ENCODE measurements at places on chromosomes 2 and 18. TPM values are rescaled to one million over a fixed set of nuclear protein-coding genes. Genes with fewer than 3 reads are reported as not detected.

- DNase-seq, result no peak
Observed at GRCh38 chr2:37459095-37459981, 114.9 kb downstream of the QPCT start.

DNA sequence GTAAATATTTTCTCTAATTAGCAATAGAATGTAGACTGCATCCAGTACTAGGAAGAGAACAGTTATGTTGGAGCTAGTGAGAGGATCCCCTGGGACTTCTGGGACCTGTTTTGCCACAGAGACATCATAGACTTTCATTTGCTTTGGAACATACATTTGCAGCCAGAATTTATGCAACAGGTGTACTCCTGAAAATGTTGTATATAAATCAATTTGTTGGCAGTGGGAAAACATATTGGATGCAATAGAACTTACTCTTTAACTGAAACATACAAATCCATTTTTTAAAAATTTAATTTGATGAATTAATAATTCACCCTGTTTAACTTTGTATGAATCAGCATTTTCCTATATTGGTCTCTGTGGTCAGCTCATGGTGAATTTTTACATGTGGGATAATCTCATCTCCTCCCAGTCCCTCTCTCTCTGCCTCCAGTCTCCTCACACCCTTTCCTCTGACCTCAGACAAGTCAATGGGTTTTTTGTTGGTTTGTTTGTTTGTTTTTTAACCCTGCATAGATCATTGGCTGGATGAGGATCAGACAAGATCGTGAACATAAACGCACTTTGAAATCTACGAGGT, 263.0 kb downstream of the LPIN1 start:
- DNase-seq, result no peak

- DNase-seq, result no peak
Observed at GRCh38 chr2:16832910-16833309, 167.3 kb upstream of the CYRIA start.

DNA sequence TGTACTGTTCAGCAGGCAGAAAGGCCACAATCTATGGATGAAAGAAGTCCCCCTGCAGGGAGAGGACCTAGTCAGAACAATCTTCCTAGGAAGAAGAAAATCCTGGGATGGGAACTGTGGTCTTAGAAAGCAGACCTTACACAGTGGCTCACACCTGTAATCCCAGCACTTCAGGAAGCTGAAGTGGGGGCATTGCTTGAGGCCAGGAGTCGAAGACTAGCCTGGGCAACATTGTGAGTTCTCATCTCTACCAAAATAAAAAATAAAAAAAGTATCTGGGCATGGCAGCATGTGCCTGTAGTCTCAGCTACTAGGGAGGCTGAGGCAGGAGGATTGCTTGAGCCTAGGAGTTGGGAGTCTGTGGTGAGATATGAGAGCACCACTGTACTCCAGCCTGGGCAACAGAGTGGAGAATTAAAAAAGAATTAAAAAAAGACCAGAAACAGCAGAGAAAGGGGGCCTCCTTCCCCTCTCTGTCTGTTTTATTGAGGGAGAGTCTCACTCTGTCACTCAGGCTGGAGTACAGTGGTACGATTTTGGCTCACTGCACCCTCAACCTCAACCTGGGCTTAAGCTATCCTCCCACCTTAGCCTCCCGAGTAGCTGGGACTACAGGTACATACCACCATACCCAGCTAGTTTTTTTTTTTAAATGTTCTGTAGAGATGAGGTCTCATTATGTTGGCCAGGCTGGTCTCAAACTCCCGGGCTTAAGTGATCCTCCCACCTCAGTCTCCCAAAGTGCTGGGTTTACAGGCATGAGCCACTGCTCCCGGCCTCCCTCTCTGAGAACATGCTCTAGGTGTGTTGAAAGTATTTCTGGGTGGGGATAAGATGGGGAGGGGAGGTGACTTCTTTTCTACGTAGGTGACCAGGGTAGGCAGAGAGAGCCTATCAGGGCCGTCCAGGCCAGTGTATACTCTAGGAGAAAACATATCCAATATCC, 7.4 kb downstream of the RHOB start:
- peak; percentile 6 for DNase-seq

GRCh38 chr2:163573652-163574051, 162.2 kb downstream of the FIGN start:
- no peak for DNase-seq

GRCh38 chr18:44957025-44957424, 276.3 kb downstream of the SETBP1 start:
- no peak for DNase-seq

- no peak for DNase-seq
Observed at GRCh38 chr2:192013211-192013610, 166.3 kb upstream of the CAVIN2 start.

DNA sequence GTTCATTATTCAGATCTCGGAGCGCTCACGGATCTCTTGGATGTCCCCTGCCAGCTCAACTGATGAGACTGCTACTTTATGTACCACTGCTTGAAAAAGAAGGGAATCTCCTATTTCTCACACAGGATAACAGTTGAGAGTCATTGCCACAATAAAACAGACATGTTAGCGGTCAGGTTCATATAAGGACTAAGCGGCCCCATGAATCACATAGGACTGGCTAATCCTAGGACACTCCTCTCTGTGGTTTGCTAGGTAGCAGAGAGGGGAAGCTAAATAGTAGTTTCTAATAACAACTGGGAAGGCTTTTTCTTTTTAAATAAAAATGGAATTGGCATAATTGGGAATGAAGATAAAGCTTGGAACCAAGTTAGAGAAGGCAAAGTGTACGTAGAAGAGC, 15.9 kb upstream of the TGFA start:
- DNase-seq, result no peak

DNA sequence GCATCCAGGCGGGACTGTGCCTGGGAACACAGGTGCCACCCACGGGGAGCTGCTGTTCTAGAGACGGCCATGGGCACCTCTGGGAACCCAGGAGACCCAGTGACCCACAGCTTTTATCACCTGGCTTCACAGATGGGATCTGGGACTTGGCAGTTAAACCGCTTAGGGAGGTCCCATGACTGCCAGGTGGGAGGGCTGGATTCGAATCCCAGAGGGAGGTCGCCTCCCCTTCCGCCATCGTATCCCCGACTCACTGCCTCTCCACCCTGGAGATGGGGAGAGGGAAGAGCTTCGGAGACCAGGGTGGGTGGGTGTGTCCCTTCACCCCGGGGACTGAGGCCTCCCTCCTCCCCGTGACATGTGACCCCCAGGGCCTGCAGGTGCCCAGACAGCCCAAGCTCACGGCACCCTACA, 169.4 kb downstream of the RTP5 start:
- DNase-seq, result no peak

GRCh38 chr18:14925281-14925709, 177.3 kb downstream of the ANKRD30B start:
- DNase-seq, result no peak

DNA sequence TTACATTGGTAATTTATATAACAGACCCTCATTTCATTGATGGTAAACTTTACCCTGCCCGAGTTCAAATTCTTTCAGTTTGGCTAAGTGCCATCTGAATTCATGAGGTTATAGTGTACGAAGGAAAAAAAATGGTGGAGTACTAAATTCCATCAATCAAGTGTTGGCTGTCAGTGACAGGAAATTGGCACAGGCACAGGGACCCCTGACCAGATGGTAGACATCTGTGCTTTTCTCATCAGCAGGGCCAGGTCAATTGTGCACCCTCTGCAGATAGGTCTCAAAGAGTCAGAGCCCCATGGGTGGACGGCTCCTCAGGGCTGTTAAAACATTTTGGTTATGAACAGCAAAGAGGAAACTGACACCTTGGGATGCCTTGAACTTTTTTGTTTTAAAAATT, 439.2 kb downstream of the SETBP1 start:
- DNase-seq, result no peak

DNA sequence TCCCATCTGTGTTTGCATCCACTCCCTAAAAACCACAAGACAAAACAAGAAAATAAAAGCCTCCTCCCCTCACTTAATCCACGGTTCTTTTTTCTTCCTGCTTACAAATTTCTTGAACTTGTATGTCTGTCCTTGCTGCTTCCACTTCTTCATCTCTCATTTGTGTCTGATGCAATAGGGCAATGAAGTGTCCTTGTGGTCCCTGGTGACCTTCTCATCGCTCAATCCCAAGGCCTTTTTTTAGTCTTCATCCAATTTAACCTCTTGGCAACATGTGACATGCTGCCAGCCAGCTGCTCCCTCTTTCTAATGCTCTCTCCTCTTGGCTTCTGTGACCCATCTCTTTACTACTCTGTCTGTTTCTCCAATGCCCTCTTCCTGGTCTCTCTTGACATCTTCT, 87.6 kb downstream of the SEMA4F start:
- no peak for DNase-seq

GRCh38 chr18:42937436-42937835, 178.0 kb downstream of the RIT2 start:
- DNase-seq, result no peak

DNA sequence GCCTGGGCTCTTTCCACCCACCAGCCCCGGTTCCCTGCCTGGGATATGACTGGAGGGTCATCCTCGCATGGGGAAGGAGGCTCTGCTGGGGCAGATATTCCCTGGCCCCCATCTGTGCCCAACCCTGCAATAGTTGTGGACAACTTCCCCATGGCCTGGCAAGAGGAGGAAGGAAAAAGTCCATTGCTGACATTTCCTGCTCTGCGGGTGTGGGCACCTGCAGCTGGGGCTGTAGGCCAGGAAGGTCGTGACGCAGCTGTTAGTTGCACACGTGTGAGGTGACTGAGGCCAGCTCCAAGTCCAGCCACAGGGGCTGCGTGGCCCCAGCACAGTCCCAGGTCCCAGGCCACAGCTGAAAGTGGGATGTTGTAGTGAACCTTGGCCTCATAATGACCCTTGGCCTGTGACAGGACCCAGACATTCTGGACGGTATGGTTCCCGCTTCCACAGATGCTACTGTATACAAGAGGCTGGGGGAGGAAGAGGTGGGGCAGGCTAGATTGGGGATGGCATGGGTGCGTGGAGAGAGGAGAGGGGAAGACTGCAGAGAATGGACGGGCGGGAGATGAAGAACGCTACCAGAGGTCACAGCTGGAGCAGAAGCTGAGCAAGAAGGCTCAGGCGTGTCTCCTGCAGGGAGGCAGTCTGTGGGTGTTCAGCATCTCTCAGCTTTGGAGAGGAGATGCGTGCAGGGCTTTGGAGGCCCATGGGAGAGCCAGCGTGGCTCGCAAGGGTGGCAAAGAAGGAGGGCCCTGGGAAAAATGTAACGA, 22.1 kb downstream of the OTOF start:
- DNase-seq, result no peak

DNA sequence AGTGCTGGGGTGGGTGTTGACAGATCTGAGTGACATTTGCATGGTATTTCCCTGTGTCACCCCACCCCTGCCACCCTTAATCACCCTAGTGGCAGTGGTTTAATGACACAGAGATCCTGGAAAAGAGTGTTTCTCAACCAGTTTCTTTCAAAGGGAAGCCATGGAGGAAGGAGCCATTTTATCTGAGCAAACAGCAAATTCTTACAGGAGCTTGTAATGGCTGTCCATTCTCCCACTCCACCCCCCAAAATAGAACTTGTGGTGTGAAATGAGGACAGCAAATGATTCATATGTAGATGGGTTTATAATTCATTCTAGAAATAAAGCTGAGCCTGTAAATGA, 51.5 kb downstream of the CDC42EP3 start:
- no peak for DNase-seq

DNA sequence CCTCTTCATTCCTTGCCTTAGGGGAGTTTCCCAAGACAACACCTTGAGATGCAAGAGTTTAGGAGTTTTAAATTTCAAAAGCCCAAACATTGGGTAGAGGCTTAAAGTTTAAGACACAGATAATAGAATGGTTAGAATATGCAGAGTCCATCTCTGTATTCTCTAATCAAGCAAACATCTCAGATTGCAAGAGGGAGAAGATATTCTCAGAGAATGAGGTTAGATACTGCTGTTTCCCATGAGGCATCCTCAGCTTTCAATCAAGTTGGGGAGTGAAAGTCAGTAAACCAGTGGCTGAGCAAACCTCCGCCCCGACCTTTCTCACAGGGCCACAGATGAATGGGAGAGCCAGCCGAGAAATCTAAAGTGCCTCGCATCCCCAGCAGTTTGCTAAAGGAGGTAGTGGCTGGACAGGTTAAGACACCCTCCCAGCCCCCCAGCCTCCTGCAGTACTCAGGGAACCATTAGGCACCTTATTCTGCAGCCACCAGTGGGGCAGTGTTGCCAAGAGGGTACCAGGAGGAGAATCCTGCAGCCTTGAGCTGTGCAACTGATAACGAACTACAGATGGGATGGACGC, 30.0 kb downstream of the FBXO36 start:
- DNase-seq, result no peak

DNA sequence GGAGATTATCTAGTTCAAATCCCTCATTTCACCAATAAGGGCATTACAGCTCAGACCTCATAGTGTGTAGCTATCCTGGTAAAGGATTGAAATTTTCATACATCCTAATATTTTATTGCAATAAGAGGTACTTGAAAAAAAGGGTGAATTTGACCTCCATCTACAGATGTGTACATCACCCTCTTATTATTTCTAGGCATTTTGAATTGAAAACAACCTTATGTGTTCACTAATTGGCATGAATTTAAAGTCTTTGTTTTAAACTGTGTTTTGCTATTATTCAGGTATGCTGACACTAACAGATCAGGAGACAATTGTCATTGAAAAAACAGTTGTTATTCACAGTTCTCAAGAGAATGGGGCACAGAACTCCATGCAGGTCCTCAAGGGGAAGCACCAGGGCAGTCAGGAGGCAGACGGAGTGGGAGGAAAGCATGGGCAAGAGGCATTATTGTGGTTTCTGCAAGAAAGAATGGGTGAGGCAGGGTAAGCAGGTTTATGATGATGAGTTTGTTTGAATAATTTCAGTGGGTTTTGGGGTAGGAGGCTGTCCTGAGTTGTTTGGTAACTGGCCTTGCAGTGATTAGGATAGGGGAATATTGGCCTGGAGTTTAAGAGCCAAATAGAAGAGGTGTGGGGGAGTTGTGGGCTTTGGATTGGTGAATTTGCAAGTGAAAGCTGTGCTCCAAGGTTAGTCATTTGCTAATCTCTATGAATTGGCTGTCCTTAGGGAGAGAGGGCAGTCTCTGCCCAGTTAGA, 194.6 kb downstream of the GPD2 start:
- no peak for DNase-seq

- no peak for DNase-seq
Observed at GRCh38 chr2:8528863-8529262, 153.0 kb upstream of the ID2 start.

DNA sequence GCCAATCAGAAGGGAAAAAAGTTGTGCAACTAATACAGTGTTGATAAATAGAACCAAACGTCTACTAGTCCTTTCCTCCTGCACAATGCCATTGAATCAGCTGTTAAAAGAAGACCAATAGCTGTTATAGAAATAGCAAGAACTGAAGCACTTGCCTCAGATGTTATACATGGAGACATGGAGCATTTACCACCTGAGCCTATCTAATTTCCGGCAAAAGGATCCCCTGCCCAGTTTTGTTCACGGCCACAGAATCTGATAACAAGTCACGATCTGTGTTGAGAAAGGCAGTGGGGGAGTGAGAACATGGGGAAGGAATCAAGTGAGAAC, 285.4 kb downstream of the ZEB2 start:
- DNase-seq, result peak; percentile 22

GRCh38 chr2:78928502-78928901, 97.0 kb upstream of the REG3G start:
- no peak for DNase-seq

- DNase-seq, result no peak
Observed at GRCh38 chr2:77631007-77631406, 108.8 kb upstream of the LRRTM4 start.

ARHGAP15 gene
- 70.2 TPM for total RNA-seq

HOXD1 gene
- not detected for total RNA-seq

COL3A1 gene
- not detected for total RNA-seq

SERPINB5 gene
- not detected for total RNA-seq

SRD5A2 gene
- total RNA-seq, result not detected

RABL2A gene
- total RNA-seq, result 14.7 TPM

SMARCAL1 gene
- total RNA-seq, result 25.2 TPM

HOXD3 gene
- total RNA-seq, result not detected

ATIC gene
- total RNA-seq, result 261 TPM

BCL2 gene
- total RNA-seq, result 67.9 TPM

GAL3ST2 gene
- total RNA-seq, result 0.65 TPM

Measured in activated CD4-positive, alpha-beta memory T cell treated with anti-CD3 and anti-CD28 coated beads for 36 hours (primary cell).